ENCODE measurements at places on chromosomes 12 and 14.

GRCh38 chr14:39322807-39323206 lies 89.1 kb downstream of the MIA2 start:
- no peak for DNase-seq

DNA sequence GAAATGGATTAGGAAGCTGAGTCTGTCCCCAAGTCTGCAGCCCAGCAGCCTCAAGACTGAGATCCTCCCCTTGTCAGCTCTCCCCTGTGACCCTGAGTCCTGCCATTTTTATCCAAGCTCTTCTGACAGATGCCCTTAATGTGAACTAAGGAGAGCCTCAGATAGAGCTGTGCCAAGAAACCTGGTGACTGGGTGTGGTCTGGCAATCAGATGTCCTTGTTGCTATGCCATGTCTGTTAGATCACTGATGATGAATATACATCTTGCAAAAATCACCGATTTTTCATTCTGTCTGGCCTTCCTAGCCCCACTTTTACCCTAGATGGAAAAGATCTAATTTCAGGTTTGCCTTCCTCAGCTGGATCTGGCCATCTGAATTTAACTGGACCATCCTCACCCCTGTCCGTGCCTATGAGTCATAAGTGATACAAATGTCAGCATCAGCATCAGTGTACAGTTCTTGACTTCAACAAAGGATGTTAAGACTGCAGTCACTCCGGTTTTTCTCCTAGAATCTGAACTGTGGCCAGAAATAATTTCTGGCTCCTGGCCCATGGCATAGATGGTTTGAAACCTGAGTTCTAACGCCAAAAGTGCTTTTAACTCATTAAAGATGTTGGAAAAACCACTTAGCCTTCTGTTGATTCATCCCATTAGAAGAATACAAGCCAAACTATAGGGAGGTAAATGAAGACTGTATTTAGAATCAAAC lies 61.2 kb upstream of the GRIP1 start:
- no peak for DNase-seq

DNA sequence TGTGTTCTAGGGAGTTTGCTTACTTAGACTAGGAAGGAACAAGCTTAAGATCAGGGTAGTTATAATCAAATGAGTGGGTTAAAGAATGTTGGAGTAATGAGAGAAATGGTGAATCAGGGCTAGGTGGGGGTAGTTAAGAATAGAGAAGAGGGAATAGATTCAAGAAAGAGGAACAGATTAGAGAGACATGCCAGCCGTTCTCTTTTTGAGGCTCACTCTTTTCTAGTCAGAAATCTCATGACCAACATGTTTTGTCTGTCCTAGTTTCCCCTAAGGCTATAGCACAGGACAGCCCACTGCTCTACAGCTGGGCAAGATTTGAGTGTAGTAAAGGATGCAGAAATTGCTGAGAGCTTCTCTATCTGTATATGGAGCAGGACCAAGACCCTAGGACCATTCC lies 258.4 kb downstream of the AKAP6 start:
- DNase-seq = no peak

DNA sequence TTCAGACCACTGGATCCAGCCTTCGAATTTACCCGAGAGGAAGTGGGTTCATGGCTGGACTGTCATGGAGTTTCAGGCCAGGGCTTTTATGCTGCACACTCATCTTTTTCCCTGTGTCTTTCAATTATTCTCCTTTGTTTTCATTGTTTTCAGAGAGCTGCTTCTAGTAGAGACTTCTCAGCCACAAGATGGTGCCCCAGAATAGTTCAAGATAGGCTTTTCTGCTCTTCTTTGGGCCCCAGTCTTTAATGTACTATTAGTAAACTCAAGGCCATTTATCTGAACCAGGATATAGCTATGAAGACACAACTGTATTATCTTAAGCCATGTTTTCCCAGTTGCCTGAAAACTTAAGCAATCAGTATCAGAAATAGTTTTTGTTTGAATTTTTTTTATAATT lies 30.4 kb upstream of the PSMA6 start:
- no peak for DNase-seq
